ENCODE measurements at places on chromosomes 13 and 19.
A peak's percentile ranks its signal among the peaks of the same experiment; 100 is the strongest.

DNA sequence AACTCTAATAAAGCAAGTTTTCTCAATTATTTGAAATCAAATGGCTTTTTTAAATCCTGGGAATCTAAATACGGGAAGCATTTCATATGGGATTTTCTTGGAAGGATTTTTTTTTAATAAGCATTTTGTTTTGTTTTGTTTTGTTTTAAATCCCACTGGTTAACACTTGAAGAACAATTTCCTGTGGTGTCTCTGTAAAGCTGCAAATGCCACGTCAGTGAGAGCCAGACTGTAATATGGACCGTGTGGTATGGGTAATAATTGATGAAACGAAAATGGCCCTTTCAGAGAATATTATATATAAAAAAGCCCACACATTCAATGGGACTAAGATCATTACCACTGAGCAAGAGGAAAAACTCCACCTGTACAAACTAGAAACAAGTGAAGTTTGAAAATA lies 33.9 kb upstream of the MIR17HG start:
- H3K36me3 ChIP-seq, result no peaks in the 10 kb centered on the region
- peaks cover 26% of the 10 kb centered on the region for H3K4me1 ChIP-seq
- no peak overlapping the region for H3K27ac ChIP-seq
- peaks cover 3% of the 10 kb centered on the region for H3K27me3 ChIP-seq
- DNase-seq, result no peak

DNA sequence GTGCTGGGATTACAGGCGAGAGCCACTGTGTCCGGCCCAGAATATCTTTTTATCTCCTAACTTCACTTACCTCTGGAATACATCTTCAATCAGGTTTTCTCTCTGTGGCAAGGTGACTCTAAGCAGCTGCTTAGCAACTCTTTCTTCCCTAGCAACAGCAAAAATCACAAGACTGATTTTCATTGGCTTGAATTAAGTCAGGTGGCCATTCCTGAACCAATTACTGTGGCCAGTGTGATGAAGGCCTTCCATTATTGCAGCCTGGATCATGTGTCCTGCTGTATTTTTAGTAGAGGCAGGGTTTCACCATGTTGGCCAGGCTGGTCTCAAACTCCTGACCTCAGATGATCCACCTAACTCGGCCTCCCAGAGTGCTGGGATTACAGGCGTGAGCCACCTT lies 9.0 kb upstream of the LTBP4 start:
- no peak overlapping the region for H3K27ac ChIP-seq

- H3K27ac ChIP-seq, result no peak overlapping the region
- peaks cover 30% of the 10 kb centered on the region for H3K4me1 ChIP-seq
- no peak for DNase-seq
- peaks cover 7% of the 10 kb centered on the region for H3K36me3 ChIP-seq
Measured at GRCh38 chr13:73767191-73767741, 366.9 kb downstream of the KLF12 start.

GRCh38 chr13:34815526-34815925 lies 126.5 kb upstream of the NBEA start:
- H3K4me3 ChIP-seq, result no peak overlapping the region
- H3K27me3 ChIP-seq, result no peaks in the 10 kb centered on the region
- H3K4me1 ChIP-seq, result peaks cover 9% of the 10 kb centered on the region
- H3K27ac ChIP-seq, result no peak overlapping the region
- H3K36me3 ChIP-seq, result peaks cover 13% of the 10 kb centered on the region

- H3K36me3 ChIP-seq, result peaks cover 13% of the 10 kb centered on the region
- no peak within 1 kb of the TSS for H3K27ac ChIP-seq
Measured at GRCh38 chr19:48695743-48696352, at the start of gene FUT2. TSS of gene FUT2 (plus strand) at chr19:48695971. CDS start at chr19:48702957, 6,986 bp downstream.

DNA sequence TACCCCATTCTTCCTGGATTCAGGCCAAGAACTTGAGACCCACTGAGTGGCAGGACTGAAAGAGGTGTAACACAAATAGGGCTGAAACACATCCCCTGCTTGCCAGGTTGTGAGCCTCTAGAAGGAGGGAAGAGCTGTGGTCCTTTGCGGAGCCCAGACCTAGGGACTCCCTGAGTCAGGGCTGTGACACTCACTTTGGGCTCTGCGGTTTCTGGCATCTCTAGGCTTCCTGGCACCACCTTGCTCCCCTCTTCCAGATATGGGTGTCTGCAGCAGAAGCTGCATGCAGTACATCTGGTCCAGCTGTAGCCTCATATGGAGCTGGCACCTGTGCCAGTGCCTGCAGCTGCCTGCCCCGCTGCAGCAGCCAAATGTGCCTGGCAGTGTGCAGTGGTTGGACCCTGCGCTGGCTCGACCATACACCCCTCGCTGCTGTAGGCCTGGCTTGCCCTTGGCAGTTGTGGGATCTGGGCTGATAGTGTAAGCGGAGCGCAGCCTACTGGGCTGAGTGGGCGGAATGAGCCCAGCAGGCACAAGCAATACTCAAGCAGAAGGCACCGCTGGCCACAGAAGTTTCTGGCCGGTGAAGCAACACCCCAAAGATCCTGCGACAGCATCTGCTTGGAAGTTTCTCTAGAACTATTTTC lies 290.4 kb downstream of the SLITRK6 start:
- no peaks in the 10 kb centered on the region for H3K27me3 ChIP-seq
- no peak overlapping the region for H3K4me3 ChIP-seq
- no peak overlapping the region for H3K27ac ChIP-seq
- H3K4me1 ChIP-seq, result peaks cover 8% of the 10 kb centered on the region
- no peaks in the 10 kb centered on the region for H3K36me3 ChIP-seq

GRCh38 chr19:29090783-29091526 lies 122.0 kb downstream of the UQCRFS1 start:
- H3K4me1 ChIP-seq, result peaks cover 39% of the 10 kb centered on the region
- no peak for DNase-seq
- peak overlapping the region; percentile 18 for H3K27ac ChIP-seq
- H3K4me3 ChIP-seq, result no peak overlapping the region

DNA sequence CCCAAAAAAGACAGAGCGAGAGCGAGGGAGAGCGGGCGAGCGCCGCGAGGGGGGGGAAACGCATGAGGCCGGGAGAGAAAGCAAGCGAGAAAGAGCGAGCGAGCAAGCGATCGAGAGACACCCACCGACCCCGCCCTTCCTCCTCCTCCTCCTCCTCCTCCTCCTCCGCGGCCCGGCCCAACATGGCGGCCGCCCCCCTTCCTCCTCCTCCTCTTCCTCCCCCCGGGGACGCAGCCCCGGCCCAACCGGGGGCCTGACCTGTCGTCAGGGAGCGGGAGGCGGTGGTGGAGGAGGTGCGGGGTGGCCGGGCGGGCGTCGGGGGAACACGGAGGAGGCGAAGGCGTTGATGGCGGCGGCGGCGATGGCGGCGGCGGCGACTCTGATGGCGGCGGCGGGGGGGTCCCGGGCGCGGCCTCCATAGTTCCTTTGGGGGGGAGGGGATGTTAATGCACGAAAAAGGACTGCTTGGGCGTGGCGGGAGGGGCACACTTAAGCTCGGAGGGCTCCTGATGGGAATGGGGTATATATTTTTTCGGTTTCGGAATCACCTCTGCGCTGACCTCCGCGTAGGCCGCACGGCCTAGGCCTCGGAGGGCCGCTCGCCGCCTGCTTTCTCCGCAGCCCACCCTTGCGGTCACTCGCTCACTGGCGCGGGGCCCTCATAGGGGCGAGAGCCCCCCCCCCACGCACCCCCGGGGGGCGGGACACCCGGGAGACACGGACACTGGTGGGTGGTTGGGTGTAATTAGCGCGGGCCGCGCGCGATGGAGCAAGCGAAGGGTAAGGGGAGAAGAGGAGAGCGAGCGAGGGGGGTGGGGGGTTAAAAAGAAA lies 1.2 kb downstream of the ZC3H4 start:
- peak overlapping the region; percentile 91 for H3K4me3 ChIP-seq
- no peaks in the 10 kb centered on the region for H3K27me3 ChIP-seq
- DNase-seq, result peak; percentile 78
- H3K27ac ChIP-seq, result peak overlapping the region; percentile 100

- H3K27me3 ChIP-seq, result no peaks in the 10 kb centered on the region
- H3K4me1 ChIP-seq, result no peaks in the 10 kb centered on the region
- H3K36me3 ChIP-seq, result no peaks in the 10 kb centered on the region
Measured at GRCh38 chr19:11861301-11861700, 12.8 kb downstream of the ZNF439 start.

GRCh38 chr13:30735025-30735871 lies at the start of gene ALOX5AP:
TSS of gene ALOX5AP (plus strand) at chr13:30735543. CDS start at chr13:30735606, 63 bp downstream.
- H3K4me3 ChIP-seq, result no peak within 1 kb of the TSS
- H3K27me3 ChIP-seq, result peaks cover 19% of the 10 kb centered on the region
- no peaks in the 10 kb centered on the region for H3K36me3 ChIP-seq
- DNase-seq, result no peak
- H3K4me1 ChIP-seq, result peaks cover 47% of the 10 kb centered on the region
- no peak within 1 kb of the TSS for H3K27ac ChIP-seq

GRCh38 chr13:63396746-63397145 lies 1981.1 kb upstream of the PCDH20 start:
- H3K27me3 ChIP-seq, result no peaks in the 10 kb centered on the region
- no peaks in the 10 kb centered on the region for H3K36me3 ChIP-seq
- H3K4me3 ChIP-seq, result no peak overlapping the region
- H3K27ac ChIP-seq, result no peak overlapping the region
- no peak for DNase-seq

GRCh38 chr19:41876847-41877832 lies at the start of gene CD79A:
TSS of gene CD79A (plus strand) at chr19:41877279. CDS start at chr19:41877305, 26 bp downstream.
- no peak within 1 kb of the TSS for H3K4me3 ChIP-seq
- no peak within 1 kb of the TSS for H3K27ac ChIP-seq
- peaks cover 47% of the 10 kb centered on the region for H3K27me3 ChIP-seq
- H3K4me1 ChIP-seq, result peaks cover 22% of the 10 kb centered on the region
- H3K36me3 ChIP-seq, result peaks cover 4% of the 10 kb centered on the region

GRCh38 chr13:94236872-94237271 lies 242.6 kb downstream of the DCT start:
- DNase-seq, result no peak
- H3K36me3 ChIP-seq, result no peaks in the 10 kb centered on the region
- H3K27me3 ChIP-seq, result no peaks in the 10 kb centered on the region
- peaks cover 21% of the 10 kb centered on the region for H3K4me1 ChIP-seq
- no peak overlapping the region for H3K27ac ChIP-seq

DNA sequence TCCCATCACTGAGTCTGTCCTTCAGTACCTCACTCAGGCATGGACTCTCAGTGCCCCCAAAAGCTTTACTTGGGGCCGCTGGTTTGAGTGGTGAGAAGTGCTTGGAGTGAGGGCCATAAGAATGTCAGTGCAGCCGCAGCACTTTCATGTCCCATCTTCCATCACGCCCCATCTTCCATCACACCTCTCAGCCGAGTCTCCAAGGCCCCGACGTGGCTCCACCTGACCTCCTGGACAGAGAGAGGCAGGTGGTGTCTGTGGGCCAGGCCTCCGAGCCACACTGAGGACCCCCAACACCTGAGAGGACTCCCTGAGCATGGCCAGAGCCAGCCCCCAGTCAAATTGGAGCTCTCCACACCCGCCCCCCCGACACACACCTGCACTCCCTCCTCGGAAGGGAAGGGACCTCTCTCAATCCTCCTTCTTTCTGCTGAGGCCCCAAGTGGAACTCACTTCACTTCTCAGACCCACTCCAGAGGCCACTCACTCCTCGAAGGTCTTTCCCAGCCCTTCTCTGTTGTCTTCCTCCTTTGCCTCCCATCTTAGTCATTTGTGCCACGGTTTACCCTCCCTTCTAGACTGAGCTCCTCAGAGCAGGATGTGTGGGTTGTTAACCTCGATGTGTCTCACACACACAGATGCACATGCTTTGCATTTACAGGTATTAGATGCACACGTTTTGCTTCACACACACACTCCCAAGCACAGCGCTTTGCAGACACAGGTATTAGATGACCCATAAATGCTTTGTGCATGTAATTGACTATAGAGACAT lies 65.7 kb upstream of the ATP12A start:
- H3K27me3 ChIP-seq, result peaks cover 8% of the 10 kb centered on the region

GRCh38 chr19:58010507-58010906 lies 7.9 kb upstream of the ZNF606 start:
- H3K4me1 ChIP-seq, result no peaks in the 10 kb centered on the region
- no peaks in the 10 kb centered on the region for H3K27me3 ChIP-seq
- H3K36me3 ChIP-seq, result peaks cover 79% of the 10 kb centered on the region
- no peak overlapping the region for H3K27ac ChIP-seq

DNA sequence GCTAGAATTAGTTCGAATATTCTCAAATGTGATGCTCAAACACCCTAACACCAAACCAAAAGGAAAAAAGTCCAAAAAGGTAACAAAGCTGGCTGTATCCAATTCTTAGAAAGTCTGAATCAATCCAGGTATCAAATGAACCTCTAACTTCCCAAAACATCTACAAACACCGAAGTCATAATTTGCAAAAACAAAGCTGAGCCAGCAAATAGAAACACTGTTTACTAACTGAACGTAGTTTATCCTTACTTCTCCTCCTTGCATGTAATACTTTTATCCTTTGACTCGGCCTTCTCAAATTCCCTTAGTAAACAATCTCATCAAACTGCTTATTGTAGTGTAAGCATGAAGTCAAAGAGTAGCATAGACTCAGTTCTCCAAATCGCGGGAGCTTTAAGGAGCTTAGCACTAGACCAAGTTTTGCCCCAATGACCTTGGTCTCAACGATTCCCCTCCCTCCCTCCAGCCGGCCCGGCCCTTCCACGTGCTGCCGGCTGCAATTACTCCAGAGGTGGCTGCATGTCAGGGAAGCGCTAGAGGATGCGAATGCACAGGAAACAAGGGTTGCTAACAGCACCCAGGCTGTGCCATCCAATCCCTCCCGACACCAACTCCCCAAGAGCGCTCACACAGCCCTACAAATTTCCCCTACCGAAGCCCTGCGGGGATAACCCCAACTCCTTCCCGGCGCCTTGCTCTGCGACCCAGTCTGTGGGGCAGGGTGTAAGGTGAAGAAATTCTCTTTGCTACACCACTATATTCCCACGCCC lies 693 bp downstream of the XPO4 start:
- H3K36me3 ChIP-seq, result peaks cover 20% of the 10 kb centered on the region
- peak; percentile 57 for DNase-seq
- H3K4me1 ChIP-seq, result peaks cover 19% of the 10 kb centered on the region
- H3K27ac ChIP-seq, result peak overlapping the region; percentile 98
- H3K4me3 ChIP-seq, result peak overlapping the region; percentile 92

- H3K27me3 ChIP-seq, result no peaks in the 10 kb centered on the region
- H3K36me3 ChIP-seq, result peaks cover 42% of the 10 kb centered on the region
- peaks cover 47% of the 10 kb centered on the region for H3K4me1 ChIP-seq
- no peak for DNase-seq
- no peak overlapping the region for H3K4me3 ChIP-seq
- no peak overlapping the region for H3K27ac ChIP-seq
Measured at GRCh38 chr19:49682274-49682673, 5.2 kb downstream of the PRMT1 start.

All from nephron progenitor cell (in vitro differentiated cells).